ENCODE measurements at places on chromosomes 16 and 17. TPM values are rescaled to one million over a fixed set of nuclear protein-coding genes. Genes with fewer than 3 reads are reported as not detected.

The OTOA gene
- not detected for total RNA-seq

The RAMP2 gene
- not detected for total RNA-seq

The ST6GALNAC1 gene
- 0.96 TPM for total RNA-seq

The HES7 gene
- 1.5 TPM for total RNA-seq

The KDM6B gene
- 6.3 TPM for total RNA-seq

The FOXO3B gene
- total RNA-seq, result 1.7 TPM

The CYLD gene
- 55.9 TPM for total RNA-seq

The SEZ6L2 gene
- 5.3 TPM for total RNA-seq

The CCDC43 gene
- 38.8 TPM for total RNA-seq

The CES3 gene
- 5.3 TPM for total RNA-seq

The EVPLL gene
- 4.0 TPM for total RNA-seq

The CACNG1 gene
- not detected for total RNA-seq

The KRT9 gene
- total RNA-seq, result not detected

The GRIN2C gene
- total RNA-seq, result not detected

The TP53TG3F gene
- not detected for total RNA-seq

The PPY gene
- not detected for total RNA-seq

The CD300E gene
- total RNA-seq, result under 0.01 TPM

The SCN4A gene
- total RNA-seq, result not detected

The NLRC5 gene
- 1.7 TPM for total RNA-seq

The LIMD2 gene
- 10.4 TPM for total RNA-seq

The GPR139 gene
- not detected for total RNA-seq

The ITGA2B gene
- not detected for total RNA-seq

The NPIPA7 gene
- total RNA-seq, result 2.2 TPM

The KLHL36 gene
- total RNA-seq, result 115 TPM

The TMEM220 gene
- total RNA-seq, result 0.96 TPM

The ICAM2 gene
- 0.43 TPM for total RNA-seq

The ALOX15B gene
- 53.3 TPM for total RNA-seq
